Left hindlimb (tissue), 1 donor: ENCODE measurements at places on chromosomes 11 and 22.
A peak's percentile ranks its signal among the peaks of the same experiment; 100 is the strongest.

DNA sequence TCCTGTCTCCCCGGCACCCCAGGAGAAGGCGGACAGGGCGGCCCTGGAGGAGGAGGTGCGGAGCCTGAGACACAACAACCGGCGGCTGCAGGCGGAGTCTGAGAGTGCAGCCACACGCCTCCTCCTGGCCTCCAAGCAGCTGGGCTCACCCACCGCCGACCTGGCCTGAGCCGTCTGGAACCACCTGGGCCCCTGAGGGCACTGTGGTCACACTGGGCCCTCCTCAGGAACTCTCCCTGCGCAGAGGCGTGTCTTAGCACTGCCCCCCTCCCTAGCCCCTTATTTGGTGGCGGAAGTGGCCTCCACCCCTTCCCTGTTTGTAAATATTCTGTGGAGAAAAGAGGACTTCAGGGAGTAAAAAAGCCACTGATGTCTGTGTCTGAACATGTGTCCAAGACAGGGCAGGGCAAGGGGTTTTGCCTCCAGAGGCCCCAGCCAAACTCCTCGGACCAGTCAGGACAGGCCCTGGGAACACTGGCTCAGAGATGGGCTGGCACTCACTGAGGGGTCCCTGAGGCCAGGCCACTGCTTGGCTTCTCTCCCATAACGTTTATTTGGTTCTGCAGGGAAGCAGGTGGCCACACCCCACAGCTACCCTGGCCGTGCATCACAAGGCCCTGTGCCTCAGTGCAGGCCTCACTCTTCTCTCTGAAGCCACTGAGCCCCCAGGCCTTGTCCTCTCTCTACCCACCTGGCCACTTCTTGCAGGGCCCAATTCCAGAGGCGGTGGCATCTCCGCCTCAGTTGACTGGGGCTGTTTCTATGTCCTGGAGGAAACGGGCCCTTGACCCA is 12.0 kb downstream of the RELA start:
- DNase-seq, result peak; percentile 51

DNA sequence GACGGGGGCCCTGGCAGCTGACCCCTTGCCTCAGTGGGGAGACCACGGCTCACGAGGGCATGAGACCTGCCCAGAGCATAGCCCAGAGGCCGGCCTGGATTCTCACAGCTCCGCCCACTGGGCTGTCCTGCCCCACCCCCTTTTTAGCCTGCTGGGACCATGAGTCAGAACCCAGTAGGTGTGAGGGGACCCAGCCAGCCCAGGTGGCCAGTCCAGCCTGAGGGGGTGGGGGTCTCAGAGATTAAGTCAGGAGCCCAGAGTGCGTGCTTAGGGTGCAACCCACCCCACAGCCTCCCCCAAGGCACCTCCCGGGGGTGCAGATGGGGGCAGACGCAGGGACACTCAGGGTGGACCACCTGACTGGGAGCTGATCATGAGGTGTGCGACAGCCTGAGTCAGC is 40.1 kb upstream of the PPARA start:
- DNase-seq, result no peak

DNA sequence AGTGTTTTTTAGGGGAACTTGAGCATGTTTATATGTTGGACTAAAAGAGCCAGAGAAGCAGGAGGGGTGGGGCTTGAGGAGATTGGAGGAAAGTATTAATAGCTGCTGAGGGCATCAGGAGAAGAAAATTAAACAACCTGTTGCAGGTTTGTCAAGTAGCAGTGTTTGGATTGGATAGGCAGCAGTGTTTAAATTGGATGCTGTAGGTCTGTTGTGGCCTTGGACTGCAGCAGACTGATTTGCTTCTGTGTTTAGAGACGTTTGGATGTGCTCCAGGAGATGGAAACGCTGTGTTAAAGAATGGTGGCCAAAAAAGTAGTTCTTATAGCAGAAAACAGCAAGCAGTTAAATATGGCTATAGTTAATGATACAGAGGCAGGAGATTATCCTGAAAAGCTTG is 5.7 kb downstream of the EIF3L start:
- no peak for DNase-seq

DNA sequence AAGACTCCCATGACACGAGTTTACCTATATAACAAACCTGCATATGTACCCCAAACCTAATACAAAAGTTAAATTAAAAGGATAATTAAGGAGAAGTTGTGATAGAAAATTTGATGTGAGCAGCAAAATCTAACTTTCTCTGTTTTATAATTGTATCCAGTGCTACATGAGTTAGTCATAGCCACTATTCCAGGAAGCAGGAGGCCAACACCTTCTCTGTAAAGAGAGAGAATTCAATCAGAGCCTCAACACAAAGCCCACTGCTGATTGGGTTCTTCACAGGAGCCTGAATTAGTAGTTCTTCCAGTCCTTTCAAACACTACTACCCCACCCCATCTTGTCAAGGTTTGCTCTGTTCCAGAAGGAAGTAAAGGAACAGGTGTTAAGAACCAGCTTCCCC is 84.2 kb downstream of the BLID start:
- DNase-seq, result no peak

GRCh38 chr11:44305470-44306051 is 4.4 kb downstream of the ALX4 start:
- no peak for DNase-seq

GRCh38 chr22:42869888-42870480 is 12.9 kb upstream of the ARFGAP3 start:
- DNase-seq, result no peak

- DNase-seq, result peak; percentile 3
These were observed 32.7 kb downstream of the FAM83F start for GRCh38 chr22:40027191-40028097.

GRCh38 chr11:32279672-32280071 is 155.7 kb downstream of the WT1 start:
- DNase-seq, result no peak

DNA sequence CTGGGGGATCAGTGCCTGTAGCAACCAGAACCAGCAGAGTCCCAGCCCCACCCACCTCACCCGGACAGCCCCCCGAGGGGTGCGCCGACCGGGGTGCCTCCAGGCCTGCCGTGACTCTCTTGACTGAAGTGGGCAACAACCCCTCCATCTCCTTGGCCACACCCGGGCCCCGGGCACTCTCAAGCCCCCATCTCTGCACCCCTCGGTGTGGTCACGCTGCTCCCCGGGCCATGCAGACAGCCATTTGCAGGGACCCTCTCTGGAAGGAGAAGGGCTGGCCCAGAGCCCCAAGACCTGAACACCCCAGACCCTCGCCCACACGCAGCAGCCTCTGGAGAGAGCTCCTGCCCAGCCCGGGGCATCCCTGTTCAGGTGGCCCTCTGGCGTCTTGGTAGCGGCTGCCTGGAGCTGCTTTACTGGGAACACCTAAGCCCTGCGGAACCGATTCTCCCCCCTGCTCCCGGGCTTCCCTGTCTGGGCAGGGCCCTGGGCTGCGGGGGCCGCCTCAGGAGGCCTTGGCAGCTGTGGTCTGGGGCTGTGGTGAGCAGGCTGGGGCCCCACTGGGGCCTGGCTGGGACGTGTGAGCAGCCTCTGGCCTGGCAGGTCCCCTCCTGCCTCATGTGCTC is 84.9 kb downstream of the WNT7B start:
- peak; percentile 46 for DNase-seq

GRCh38 chr11:76385903-76386302 is 4.8 kb downstream of the GVQW3 start:
- DNase-seq, result no peak

GRCh38 chr11:120182372-120182771 is 28.5 kb upstream of the OAF start:
- no peak for DNase-seq

DNA sequence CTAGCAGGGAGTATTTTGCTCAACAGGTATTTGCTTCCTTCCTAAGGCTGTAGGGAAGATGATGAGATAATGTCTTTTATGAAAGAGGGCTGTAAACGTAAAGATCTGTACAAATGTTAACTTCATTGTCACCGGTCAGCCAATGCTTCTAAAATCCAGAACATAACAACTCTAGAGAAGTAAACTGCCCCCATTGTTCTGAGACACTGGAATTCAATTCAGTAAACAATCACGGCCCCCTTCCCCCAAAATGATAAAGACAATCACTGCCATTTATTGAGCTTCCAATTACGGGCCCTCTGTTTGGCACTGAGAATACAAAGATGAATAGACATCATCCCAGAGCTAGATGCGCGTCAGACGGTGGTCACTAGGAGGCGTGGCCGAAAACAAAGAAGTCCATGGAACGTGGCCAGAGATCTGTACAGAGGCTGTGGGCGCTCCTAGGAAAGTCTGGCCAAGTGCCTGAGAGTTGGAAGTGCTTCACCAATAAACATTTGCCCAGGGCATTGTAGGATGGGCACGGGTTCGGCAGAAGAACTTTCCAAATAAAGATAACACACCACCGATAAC is 576 bp downstream of the TMEM258 start:
- peak; percentile 87 for DNase-seq

GRCh38 chr22:31122532-31123291 is at the start of gene INPP5J:
TSS of gene INPP5J (plus strand) at chr22:31122966. CDS start at chr22:31123015, 49 bp downstream.
- DNase-seq, result no peak

GRCh38 chr11:94776351-94777321 is 8.5 kb downstream of the AMOTL1 start:
- no peak for DNase-seq

GRCh38 chr11:106986261-106986660 is 32.0 kb downstream of the GUCY1A2 start:
- DNase-seq, result no peak
